ENCODE measurements at places on chromosomes 16 and 17.

DNA sequence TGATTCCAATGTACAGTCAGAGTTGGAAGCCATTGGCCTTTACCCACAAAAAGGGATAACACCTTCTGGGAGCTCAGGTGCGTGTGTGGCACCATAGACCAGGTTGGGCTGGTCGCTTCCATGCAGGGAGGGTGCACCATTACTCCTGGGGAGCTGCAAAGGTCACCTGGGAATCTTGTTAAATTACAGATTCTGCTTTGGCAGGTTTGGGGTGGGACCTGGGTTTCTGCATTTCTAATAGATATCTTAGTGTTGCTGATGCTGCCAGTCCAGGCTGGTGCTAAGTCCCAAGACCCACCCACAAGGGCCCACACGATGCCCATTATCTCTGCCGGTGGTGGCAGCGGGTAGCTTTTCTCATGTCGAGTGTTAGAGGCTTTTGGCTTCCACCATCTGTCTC lies 148.3 kb upstream of the CACNG5 start:
- no peak for DNase-seq

DNA sequence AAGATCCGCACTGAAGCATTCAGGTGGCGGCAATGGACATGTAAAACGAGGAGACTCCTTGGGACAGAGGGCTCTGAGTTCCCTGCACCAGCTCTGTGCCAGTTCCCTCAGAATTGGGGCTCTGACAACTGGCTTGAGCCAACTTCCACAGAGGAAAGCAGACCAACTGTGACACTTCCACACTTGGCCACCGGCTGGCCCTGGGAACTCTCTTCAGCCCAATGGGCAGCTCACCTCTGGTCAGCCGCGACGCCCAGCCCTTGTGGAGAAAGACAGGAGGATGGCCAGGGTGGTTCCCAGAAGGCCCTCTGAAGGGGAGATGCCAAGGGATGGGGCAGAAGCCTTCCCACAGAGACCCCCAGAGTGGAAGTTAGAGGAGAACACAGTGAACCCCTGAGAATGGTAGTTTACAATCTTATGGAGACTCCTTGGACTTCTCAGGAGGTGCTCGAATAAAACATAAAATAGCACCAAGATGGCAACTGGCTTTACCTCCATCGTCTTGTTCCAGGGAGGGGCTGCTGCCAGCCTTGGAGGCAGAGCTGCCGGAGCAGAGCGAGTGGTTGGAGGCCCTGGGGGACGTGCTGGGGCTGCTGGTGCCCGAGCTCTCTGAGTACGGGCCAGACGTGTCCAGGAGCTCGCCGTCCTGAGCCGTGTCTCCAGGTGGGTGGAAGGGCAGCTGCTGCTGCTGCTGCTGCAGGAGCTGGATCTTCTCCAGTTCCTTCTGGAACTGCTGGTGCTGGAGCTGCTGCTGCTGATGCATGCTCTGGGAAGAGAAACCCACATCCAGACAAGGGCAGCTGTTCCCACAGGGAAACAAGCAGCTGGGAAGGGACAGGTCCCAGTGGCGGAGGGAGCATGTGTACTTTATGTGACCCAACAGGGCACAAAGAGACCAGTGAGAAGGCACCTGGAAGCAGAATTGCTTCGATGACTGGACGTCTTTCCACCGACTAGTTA lies 35.0 kb upstream of the ICAM2 start:
- DNase-seq: no peak

GRCh38 chr17:32802306-32802705 lies 74.6 kb downstream of the MYO1D start:
- no peak for DNase-seq

DNA sequence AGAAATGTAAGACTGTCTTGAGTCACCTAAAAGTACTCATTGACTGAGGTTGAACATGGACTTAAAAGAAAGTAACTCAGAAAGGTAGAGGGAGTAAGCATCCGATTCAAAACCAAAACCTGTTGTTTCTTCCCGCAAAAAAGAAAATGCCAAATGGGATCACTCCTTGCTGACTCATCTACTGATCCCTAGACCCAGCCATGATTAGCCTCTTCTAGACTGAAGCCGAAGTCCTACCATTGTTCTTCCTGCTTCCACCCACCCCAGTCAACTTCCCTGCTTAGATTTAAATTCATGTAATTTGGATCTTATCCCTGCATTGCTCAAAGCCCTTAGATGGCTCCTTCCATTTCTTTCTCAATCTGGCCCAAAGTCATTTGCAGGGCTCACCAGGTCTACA lies 760.5 kb upstream of the SOX9 start:
- DNase-seq: no peak

GRCh38 chr17:44197980-44198720 lies 1.5 kb downstream of the ATXN7L3 start:
- no peak for DNase-seq

- no peak for DNase-seq
These were observed 24.9 kb downstream of the HSD17B2 start for GRCh38 chr16:82059983-82060421.

- DNase-seq: no peak
These were observed 79.0 kb upstream of the SMURF2 start for GRCh38 chr17:64741038-64741641.

- DNase-seq: no peak
These were observed 67.9 kb downstream of the ZZEF1 start for GRCh38 chr17:4074831-4075495.

DNA sequence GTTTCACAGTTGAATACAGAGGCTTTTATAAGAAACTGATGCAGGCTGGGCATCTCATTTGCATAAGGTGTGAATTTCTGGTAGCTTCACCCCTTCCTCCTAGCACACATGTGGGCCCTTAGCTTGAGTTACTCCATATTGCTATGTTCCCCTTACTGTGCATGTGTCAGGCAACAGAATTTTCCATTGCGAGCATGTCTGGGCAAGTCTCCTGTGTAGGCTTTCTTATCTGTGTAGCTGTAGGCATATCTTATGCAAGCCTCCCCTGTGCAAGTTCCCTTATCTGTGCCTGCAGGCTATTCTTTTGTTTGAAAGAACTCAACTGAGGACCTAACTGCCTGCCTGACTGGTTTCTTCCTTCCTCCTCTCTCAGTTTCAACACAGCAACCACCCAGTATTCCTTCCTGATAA lies 597.4 kb upstream of the CDH5 start:
- DNase-seq: no peak

DNA sequence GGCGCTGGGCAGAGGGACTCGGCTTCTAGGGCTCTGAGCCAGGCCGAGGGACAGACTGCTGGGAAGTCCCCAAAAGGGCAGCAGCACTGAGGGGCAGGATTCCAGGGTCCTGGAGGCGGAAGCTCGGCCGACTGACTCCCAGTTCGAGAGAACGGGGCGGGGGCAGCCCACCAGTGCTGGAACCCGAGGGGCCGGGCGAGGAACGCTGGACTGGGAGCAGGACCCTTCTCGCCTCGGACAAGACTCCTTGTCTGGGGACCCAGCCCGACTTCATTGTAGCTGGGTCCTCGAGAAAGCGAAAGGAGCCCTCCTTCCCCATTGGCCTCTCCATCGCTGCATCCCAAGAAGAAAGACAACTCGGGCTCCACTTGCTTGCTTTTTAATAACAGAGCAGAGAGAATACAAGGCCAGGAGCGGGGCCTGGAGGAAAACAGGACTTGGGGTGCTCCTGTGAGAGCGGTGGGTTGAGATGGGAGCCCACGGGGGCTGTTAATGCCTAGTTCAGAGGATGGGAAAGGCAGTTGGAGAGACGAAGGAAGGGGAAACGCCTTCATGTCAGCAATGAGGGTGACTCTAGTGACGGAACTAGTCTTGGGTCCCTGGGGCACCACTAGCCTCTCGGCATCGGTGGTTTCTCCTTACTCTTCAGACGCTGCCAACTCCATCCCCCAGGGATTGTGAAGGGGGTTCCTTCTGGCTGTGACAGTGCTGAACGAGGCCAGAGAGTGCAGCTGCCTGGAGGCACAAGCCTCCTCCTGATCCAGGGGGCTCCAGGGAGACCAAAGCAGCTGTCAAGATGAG lies 492 bp upstream of the CAMTA2 start:
- DNase-seq: no peak

GRCh38 chr16:53695070-53695469 lies 8.6 kb downstream of the RPGRIP1L start:
- no peak for DNase-seq
